K562 (cell line): ENCODE measurements at places on chromosomes 2 and 18. TPM values are rescaled to one million over a fixed set of nuclear protein-coding genes. Genes with fewer than 3 reads are reported as not detected.

DNA sequence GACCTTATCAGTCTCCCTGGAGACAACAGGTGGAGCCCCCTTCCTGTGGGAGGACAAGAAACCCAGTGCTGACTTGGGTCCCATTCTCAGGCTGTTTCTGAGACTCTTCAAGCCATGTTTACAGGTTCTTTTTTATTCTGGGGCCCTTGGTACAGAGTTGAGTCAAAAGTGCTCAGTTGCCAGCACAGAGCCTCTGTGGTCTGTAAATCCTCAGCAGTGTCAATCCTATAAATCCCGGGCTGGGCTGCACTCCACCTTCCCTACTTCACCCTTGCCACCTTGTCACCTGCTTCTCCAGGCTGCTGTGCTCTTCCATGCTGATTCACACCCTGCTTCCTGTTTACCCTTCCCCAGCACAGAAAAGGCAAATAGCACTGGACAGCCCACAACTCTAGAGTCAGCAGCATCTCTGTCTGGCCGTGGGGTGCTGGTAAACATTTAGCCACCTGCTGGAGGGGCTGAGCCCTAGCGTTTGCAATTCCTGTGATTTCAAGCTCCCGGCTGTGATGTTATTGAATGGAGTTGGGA lies 74.7 kb downstream of the TNFRSF11A start:
- no peak for DNase-seq
- H3K27ac ChIP-seq = no peak overlapping the region
- H3K4me3 ChIP-seq = no peak overlapping the region
- no peaks in the 10 kb centered on the region; the same call in 1 of the 2 replicates for H3K4me1 ChIP-seq
- H3K36me3 ChIP-seq = no peaks in the 10 kb centered on the region

The SERPINB12 gene
- total RNA-seq = not detected in 2 replicates

DNA sequence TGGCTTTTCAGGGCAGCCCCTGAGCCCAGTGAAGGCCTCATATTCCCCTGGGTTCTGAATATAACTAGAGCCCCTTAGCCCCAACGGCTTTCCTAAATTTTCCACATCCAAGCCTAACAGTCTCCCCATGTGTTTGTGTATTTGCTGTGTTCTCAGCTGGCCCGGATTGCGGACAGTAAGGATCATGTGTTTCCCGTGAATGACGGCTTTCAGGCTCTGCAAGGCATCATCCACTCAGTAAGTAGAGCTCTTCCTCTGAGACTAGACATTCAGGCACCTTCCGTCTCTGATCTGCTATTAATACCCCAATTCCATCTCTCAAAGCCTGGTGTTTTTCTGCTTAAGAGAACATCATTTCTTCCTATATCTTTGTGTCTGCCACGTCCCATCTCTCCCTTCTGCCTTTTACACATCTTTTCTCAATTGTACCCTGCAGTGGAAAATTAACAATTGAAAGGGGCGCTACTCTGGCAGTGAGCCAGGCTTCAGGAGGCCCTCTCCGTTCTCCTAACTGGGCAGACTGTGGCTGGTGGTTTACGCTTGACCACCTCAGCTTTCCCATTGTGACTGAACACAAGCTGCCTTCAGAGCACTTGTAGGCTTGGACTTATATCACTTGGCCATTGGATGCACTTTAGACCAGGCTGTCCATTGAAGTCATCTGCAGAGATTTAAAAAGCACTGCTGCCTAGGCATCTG lies 64.4 kb downstream of the ANTXR1 start:
- peaks cover 18% of the 10 kb centered on the region; the same call in 1 of the 2 replicates for H3K27me3 ChIP-seq
- H3K27ac ChIP-seq = no peak overlapping the region
- no peaks in the 10 kb centered on the region for H3K4me1 ChIP-seq
- no peak for DNase-seq
- no peak overlapping the region for H3K4me3 ChIP-seq
- H3K36me3 ChIP-seq = no peaks in the 10 kb centered on the region

DNA sequence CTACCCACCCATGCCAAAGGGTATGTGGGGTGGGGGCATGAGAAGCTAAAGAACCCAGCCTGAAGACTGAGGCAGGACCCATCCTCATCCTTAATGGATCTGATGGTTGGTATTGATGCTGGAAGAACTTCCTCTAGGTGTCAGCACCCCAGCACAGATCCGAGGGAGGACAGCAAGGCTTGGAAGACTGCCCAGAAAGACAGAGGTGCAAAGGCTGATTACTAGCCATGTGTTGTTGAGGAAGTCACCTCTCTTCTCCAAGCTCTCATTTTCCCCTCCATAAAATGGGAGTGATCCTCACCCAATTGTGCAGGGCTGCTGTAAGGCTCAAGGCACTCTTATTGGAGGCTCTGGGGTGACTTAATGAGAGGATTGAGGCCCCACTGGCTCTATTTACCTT lies 256.5 kb downstream of the CELF4 start:
- no peak for DNase-seq
- H3K4me1 ChIP-seq = no peaks in the 10 kb centered on the region
- H3K27ac ChIP-seq = no peak overlapping the region
- no peaks in the 10 kb centered on the region; the same call in 2 of the 3 replicates for H3K27me3 ChIP-seq
- H3K4me3 ChIP-seq = no peak overlapping the region
- no peaks in the 10 kb centered on the region for H3K36me3 ChIP-seq

The DRC1 gene
- not detected in 2 replicates for total RNA-seq

DNA sequence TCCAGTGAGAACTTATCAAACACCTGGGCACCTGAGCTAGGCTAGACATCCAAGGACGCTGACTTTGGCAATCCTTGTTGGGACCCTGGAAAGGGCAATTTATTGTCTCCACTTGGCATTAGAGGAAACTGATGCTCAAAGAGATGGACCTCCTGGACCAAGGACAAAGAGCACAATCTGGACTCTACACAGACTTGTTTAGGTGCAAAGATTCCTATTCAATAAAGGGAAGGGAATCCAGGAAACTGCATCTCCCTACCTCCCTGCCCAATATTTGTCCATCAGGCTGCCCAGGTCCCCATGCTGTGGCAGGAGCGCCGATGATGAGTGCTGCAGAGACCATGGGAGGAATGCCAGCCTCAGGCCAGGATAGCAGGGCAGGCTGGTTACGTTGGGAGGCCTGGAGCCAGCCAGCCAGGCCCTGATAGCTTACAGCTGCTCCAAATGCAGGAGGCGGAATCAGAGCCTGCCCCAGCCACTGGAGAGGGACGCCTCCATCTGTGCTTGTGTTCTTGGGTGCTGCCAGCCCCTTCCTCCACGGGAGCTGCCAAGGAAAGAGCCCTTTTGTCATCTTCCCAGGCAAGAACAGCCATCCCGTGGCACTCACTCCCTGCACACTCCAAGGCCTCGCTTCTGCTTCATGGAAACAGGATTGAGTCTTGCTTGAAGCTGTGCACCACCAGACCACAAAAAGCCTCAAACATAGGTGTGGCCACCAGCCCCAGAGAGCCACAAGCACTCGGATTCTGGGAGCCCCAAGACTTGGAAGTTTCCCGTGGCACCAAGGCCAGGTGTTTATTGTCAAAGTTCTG lies 60.0 kb downstream of the HS1BP3 start:
- H3K27me3 ChIP-seq = no peaks in the 10 kb centered on the region
- no peak for DNase-seq
- H3K4me3 ChIP-seq = no peak overlapping the region
- H3K4me1 ChIP-seq = peaks cover 43% of the 10 kb centered on the region
- no peaks in the 10 kb centered on the region for H3K36me3 ChIP-seq

GRCh38 chr2:23384551-23385343 lies at the start of gene KLHL29:
TSS of gene KLHL29 (plus strand) at chr2:23385179. CDS start at chr2:23562197, 177,018 bp downstream.
- no peak within 1 kb of the TSS for H3K27ac ChIP-seq
- H3K36me3 ChIP-seq = no peaks in the 10 kb centered on the region
- no peaks in the 10 kb centered on the region for H3K4me1 ChIP-seq

The IL1B gene
- not detected in 2 replicates for total RNA-seq

- H3K27me3 ChIP-seq = no peaks in the 10 kb centered on the region
- no peak overlapping the region for H3K4me3 ChIP-seq
- H3K4me1 ChIP-seq = no peaks in the 10 kb centered on the region; the same call in 1 of the 2 replicates
- no peak for DNase-seq
- no peaks in the 10 kb centered on the region for H3K36me3 ChIP-seq
Measured at GRCh38 chr2:202704248-202704647, 69.5 kb downstream of the FAM117B start.

GRCh38 chr2:236916181-236916580 lies 169.5 kb upstream of the COPS8 start:
- peaks cover 11% of the 10 kb centered on the region for H3K27me3 ChIP-seq
- no peaks in the 10 kb centered on the region for H3K4me1 ChIP-seq
- no peak for DNase-seq
- no peak overlapping the region for H3K4me3 ChIP-seq
